ENCODE measurements at places on chromosomes 3 and 15.
A peak's percentile ranks its signal among the peaks of the same experiment; 100 is the strongest.

GRCh38 chr3:94349310-94349878 lies 286.5 kb downstream of the NSUN3 start:
- H3K4me3 ChIP-seq: no peak overlapping the region
- H3K27ac ChIP-seq: no peak overlapping the region
- no peak for DNase-seq

- no peak overlapping the region for H3K4me3 ChIP-seq
- H3K36me3 ChIP-seq: peaks cover 51% of the 10 kb centered on the region
- H3K27ac ChIP-seq: peak overlapping the region; percentile 88
- DNase-seq: peak; percentile 85
These were observed 12.2 kb downstream of the TMEM43 start for GRCh38 chr3:14137004-14137403.

DNA sequence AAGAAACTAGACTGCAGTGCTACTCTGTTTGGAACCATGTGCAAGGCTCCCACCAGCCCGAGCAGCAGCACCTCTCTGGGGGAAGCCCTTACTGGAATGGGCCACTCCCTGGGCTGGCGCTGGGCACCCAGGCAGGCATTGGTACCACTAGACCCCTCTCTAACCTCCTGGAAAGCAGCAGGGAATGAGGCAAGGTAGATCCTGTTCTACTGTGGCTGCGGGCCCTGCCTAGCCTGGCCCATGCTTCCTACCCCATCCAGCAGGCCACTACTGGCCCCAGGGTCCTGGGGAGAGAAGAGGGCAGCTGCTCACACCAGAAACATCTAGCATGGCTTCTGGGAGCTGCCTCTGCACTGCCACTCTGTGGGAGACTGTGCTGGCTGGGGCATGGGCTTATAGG lies 44.8 kb downstream of the MESD start:
- no peak for DNase-seq
- no peaks in the 10 kb centered on the region for H3K4me1 ChIP-seq
- H3K27me3 ChIP-seq: no peaks in the 10 kb centered on the region
- H3K27ac ChIP-seq: no peak overlapping the region
- H3K4me3 ChIP-seq: no peak overlapping the region

GRCh38 chr3:67691207-67691606 lies 36.8 kb upstream of the SUCLG2 start:
- no peaks in the 10 kb centered on the region for H3K4me1 ChIP-seq
- no peak for DNase-seq
- no peaks in the 10 kb centered on the region for H3K27me3 ChIP-seq
- H3K36me3 ChIP-seq: no peaks in the 10 kb centered on the region

DNA sequence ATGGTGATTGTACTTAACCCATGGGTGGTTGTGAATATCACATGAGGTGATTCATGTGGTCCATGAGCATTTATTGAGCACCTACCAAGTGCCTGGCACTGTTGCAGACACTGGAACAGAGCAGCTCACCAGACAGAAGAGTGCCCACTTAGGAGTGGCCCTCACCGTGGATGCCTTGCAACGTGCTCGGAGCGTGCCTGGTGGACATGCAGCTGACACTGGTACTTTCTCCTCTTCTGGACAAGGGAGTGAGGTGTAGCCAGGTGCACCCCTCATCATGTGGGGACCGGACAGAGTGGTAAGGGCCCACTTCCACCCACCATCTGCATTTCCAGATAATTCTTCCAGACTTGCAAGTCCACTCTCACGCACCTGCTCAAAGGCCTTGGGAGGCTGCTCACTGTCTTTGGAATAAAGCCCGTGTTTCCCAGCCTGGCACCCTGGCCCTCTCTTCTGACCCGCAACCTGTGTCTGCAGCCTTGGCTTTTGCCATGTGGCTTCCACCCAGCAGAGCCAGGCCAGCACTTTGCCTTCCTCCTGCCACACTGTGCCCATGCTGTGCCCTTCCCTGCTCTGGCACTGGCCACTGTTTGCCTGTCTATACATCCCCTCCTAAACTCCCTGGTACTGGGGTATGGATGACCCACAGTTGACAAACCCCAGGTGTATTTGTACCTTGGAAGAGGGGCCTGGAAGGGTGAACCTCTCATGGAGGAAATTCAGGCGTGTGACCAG lies 90.9 kb upstream of the SEC13 start:
- H3K36me3 ChIP-seq: no peaks in the 10 kb centered on the region
- H3K27ac ChIP-seq: no peak overlapping the region
- DNase-seq: no peak
- no peak overlapping the region for H3K4me3 ChIP-seq
- peaks cover 18% of the 10 kb centered on the region for H3K27me3 ChIP-seq

GRCh38 chr15:88842156-88842555 lies 38.9 kb downstream of the ACAN start:
- H3K36me3 ChIP-seq: no peaks in the 10 kb centered on the region
- no peaks in the 10 kb centered on the region for H3K4me1 ChIP-seq
- H3K27ac ChIP-seq: no peak overlapping the region
- no peak for DNase-seq
- H3K4me3 ChIP-seq: no peak overlapping the region
- no peaks in the 10 kb centered on the region for H3K27me3 ChIP-seq

All from PC-3 (cell line).